ENCODE measurements at places on chromosomes 3 and 15.

DNA sequence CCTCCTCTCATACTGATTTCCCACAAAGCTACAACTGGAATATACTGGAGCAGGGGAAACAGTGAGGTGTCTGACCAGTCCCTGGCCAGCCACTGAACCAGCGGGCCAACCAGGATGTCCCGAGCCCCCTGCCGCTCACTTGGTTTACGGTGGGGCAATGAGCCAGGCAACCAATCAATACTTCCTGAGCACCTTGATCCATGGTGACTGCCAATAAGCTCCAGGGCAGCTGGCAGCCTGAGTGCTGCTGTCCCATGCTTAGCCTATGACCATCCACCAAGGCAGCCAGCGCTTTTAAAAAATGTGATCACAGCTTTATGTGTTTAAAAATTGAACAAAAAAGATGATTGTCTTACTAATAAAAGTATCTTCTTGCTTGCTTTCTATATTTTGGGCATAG lies 4.2 kb downstream of the SCN10A start:
- DNase-seq: no peak

- DNase-seq: no peak
These were observed 101.3 kb downstream of the ETFA start for GRCh38 chr15:76209942-76210341.

DNA sequence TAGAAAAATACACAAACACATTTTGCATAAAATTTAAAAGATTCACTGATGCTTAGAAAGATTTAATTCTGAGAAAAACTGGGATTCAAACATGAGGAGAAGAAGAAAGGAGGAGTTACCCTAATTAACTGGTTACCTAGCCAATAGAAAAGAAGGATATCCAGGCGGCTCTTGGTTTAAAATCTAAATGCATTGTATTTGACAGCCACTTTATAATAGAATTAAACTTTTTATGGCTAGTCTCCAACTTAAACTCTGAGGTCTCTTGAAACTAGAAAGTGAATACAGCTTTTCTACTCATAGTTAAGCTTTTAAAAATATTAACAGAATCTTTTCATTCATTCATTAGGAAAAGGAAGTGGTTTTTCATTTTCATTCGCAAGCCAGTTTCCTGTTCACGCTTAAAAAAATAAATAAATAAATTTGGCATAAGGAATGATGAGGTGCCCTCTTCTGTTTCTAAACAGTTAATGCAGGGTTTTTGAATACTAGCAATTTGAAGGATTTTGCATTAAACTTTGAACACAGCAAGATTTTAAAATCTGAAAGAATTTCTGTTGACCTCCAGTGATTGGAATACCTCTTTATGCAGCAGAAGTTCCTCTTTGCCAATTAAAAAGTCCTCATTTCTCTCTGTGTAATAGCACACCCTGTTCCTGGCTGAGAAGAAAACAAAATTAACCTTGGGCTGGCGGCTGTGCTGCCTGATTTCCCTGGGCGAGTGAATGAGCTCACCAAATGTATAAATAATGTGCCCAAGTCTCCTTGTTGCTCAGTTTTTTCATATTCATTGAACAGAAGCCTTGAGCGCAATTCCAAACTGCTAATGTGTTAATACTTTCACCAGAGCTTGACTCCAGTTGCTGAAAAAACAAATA lies 105.1 kb downstream of the ZMAT3 start:
- no peak for DNase-seq

- no peak for DNase-seq
These were observed 23.1 kb downstream of the EOMES start for GRCh38 chr3:27699067-27699466.

DNA sequence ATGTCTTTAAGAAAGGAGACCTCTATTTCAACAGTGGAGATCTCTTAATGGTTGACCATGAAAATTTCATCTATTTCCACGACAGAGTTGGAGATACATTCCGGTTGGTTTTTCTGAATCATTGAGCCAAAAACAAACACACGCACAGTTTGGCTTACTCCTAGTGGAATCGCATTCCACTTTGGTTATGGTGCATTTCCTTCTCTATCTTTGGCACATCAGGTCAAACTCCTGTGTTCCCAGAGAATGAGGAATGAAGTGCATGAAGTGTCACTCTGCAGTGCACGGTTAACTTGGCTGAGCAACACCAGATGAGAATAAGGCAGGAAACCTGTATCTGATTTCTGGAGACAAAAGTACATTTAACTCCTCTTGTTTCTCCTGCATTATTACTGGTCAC lies 38.5 kb downstream of the HDC start:
- DNase-seq: no peak

DNA sequence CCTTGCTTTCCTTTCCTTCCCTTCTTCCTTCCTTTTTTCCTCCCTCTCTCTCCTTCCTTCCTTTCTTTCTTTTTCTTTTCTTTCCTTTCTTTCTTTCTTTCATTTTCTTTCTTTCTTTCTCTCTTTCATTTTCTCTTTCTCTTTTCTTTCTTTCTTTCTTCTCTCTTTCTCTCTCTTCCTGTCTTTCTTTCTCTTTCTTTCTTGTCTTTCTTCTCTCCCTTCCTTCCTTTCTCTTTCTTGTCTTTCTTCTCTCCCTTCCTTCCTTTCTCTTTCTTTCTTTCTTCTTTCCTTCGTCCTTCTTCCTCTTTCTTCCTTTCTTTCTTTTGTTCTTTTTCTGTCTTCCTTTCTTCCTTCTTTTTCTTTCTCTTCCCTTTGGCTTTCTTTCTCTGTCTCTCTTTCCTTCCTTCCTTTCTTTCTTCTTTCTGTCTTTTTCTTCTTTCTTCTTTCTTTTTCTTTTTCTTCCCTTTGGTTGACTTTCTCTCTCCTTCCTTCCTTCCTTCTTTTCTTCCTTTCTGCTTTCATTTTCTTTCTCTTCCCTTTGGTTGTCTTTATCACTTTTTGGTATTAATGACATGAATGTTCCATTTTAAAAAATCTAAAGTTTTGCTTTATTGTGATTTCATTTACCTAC lies 496.4 kb upstream of the CBLB start:
- DNase-seq: no peak

GRCh38 chr3:179181021-179181472 lies 32.9 kb downstream of the PIK3CA start:
- no peak for DNase-seq

- DNase-seq: no peak
These were observed 16.2 kb downstream of the ATP11B start for GRCh38 chr3:182809531-182809930.

DNA sequence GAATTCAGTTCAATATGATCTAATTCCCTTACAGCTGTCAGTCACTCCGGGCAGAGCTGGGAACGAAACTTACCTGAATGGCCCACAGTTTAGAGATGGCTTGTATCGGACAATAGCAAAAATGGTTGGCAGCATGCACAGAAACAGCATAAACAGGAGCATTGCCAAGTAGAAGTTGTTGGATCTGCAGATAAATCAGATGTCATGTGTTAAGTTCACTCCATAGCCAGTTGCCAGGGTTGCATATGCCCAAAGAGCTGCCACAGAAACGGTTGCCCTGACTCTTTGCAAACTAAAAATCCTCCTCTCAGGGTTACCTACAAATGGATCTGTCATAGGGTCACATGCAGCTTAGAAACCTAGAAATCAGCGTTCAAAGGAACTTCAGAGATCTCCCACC lies 15.4 kb upstream of the STARD5 start:
- no peak for DNase-seq

DNA sequence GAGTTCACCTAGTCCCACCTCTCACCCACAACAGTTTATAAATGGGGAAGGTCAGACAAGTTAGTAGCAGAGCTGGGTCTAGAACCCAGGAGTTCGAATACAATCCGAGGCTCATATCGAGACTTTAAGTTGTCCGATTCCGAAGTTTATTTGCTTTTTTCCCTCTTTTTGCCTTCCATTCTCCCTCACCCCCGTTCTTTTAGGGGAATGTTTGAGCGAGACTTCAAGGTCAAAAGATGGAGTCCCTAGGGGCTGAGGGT lies 7.3 kb downstream of the BCL6 start:
- DNase-seq: no peak

DNA sequence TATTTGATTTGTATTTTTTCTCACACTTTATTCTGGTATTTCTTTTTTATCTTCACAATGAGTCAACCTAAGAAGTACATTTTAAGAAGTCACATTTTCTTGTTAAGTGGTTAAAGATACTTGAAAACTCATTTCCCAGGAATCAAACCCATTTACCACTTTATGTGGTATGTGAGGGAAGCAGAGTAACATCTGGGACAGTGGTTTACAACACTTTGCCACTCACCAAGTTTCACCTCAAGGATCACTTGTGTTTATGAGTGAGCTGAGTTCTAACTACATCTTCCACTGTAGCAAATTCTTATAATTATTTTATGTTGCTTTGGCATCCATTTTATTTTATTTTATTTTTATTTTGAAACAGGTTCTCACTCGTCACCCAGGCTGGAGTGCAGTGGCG lies 53.8 kb downstream of the IGSF11 start:
- no peak for DNase-seq

GRCh38 chr3:194475138-194475932 lies 11.5 kb downstream of the ATP13A3 start:
- DNase-seq: no peak

DNA sequence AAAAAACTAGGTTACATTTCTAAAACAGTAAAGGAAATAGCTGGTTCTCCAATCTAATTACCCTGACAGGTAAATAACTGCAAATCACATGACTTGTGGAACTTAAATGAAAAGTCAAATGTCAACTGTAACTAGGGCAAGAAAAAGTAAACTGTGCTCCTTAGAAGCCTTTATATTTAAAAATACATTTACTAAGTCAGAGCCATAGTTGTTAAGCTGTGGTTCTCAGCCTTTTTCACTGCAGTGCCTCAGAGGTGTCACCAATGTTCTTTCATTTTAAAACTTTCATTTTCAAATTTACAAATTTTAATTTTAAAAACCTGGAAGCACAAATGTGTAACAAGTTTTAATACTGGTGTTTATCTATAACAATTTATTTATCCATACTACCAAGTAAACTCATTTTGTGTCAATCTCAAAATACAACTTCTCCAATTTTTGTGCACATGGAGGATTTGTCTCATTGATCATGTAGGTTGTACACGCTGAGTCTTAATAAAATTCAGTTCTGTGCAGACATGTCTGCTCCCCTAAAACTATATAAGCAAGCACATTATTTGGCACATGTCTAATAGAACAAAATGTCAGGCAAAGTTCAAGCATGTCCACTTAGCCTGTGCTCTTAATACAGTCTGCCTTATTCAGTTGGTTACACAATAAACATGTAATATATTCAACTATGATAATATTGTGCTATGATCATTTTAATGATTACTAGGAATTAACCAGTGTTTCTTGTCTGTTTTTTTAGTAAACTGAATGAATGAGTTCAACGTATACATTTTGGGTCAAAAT lies 70.4 kb downstream of the DLG1 start:
- no peak for DNase-seq

- DNase-seq: no peak
These were observed 115.8 kb upstream of the TOPAZ1 start for GRCh38 chr3:44125882-44126281.

GRCh38 chr3:195870442-195870841 lies 37.9 kb downstream of the TNK2 start:
- no peak for DNase-seq

- DNase-seq: no peak
These were observed 648.8 kb upstream of the KCNMB2 start for GRCh38 chr3:177887475-177887874.

DNA sequence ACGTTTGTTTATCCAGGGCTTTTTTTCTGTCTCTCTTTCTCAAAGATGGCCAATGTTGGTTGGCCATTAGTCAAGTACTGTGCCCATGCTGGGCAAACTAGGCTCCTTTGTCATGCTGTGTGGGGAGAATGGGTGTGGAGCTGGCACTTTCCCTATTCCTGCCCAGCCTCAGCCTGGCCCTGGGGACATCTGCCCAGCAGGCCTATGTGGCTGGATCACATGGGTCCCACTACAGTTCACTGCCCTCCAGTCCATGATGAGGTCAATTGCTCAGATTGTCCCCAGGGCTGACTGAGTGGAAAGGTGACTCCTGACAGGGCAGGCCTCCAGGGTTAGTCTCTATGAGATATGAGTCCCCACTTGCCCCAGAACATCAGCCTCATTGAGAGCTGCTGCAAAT lies 54.4 kb upstream of the HERC1 start:
- DNase-seq: no peak

DNA sequence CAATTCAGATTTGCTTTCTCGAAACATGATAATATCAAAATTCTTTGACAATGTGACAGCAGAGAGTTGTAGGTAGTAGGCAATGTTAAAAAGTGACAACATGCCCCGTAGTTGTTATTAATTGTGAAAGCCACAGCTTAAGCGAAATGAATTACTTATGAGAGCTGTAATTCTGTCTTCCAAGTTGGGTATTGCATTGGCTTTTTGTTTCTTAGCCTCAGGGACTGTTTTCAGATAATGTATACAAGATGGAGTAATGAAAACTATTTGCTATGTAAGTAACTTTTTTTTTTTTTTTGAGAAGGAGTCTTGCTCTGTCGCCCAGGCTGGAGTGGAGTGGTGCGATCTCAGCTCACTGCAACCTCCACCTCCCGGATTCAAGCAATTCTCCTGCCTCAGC lies 43.1 kb upstream of the MAP3K13 start:
- no peak for DNase-seq

GRCh38 chr3:100591411-100591810 lies 18.0 kb upstream of the ADGRG7 start:
- no peak for DNase-seq

GRCh38 chr15:69782809-69783208 lies 314.9 kb downstream of the TLE3 start:
- no peak for DNase-seq

GRCh38 chr3:156581033-156581432 lies 26.1 kb upstream of the SSR3 start:
- DNase-seq: no peak

GRCh38 chr15:41971895-41972252 lies 483 bp downstream of the EHD4 start:
- no peak for DNase-seq

DNA sequence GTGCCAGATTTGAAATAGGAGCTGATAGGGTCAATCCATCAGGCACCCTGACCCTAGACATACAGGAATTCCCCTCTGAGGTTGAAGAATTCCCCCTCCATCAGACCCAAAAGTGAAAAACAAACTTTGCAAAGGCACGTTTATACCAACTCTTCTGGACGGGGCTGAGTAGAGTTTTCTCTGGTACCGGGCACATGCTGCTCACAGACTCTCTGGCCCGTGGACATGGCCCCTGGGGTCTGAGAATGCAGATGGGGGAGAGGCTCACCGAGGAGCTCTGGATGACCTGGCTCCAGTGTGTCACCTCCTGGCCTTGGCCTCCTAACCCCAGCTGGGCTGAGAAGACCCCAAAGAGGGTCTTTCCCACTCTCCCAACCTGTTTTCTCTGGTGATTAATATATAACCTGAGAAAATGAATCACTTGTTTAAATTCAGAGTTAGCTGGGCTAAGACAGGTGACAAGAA lies 11.2 kb upstream of the LIPC start:
- DNase-seq: no peak

- no peak for DNase-seq
These were observed 449.0 kb downstream of the FOXP1 start for GRCh38 chr3:71134521-71134920.

- DNase-seq: no peak
These were observed 21.5 kb downstream of the MAGEF1 start for GRCh38 chr3:184690192-184690883.

DNA sequence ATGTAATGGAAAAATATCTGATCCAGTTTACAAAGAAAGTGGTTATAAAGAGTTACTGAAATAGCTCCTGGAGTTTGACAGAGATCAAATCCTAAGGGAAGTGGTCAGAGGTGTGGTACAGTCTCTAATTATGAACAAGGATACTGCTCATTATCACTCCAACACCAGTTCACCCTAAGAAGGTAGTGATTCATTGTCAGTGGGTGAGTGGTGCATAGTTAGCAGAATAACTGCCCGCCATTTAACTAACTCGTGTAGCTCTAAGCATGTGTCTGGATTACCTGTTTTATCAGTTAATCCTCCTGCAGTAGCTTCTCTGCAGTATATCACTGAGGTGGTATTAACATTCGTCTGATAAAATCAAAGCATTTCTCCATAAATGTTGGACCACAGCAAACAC lies 700.1 kb downstream of the NLGN1 start:
- DNase-seq: no peak

Measured in activated CD4-positive, CD25-positive, alpha-beta regulatory T cell (primary cell).